Activated CD8-positive, alpha-beta T cell treated with anti-CD3 and anti-CD28 coated beads for 36 hours (primary cell): ENCODE measurements at places on chromosomes 11 and 22. TPM values are rescaled to one million over a fixed set of nuclear protein-coding genes. Genes with fewer than 3 reads are reported as not detected.

DNA sequence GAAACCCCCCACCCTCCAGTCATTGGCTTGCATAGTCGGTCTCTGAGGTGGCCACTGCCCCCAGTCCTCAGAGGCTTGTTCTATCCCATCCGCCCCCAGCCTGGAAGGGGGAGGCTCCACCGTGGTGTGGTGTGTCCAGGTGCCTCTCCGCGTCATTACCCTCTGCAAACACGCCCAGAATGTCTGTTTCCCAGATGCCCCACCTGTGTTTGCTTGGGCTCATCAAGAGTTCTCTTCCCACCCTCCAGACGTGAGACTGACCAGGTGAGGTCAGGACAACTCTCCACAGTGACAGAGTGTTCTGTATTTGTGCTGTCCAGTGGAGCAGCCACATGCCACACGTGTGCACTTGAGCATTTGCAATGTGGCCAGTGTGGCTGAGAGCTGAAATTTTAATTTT, 24.9 kb downstream of the LRRC10B start:
- peaks cover 12% of the 10 kb centered on the region for H3K27me3 ChIP-seq
- DNase-seq, result no peak
- no peaks in the 10 kb centered on the region for H3K36me3 ChIP-seq
- no peak overlapping the region for H3K27ac ChIP-seq

RPL27A gene
- 959 TPM for total RNA-seq

CRYBA4 gene
- total RNA-seq, result not detected

DNA sequence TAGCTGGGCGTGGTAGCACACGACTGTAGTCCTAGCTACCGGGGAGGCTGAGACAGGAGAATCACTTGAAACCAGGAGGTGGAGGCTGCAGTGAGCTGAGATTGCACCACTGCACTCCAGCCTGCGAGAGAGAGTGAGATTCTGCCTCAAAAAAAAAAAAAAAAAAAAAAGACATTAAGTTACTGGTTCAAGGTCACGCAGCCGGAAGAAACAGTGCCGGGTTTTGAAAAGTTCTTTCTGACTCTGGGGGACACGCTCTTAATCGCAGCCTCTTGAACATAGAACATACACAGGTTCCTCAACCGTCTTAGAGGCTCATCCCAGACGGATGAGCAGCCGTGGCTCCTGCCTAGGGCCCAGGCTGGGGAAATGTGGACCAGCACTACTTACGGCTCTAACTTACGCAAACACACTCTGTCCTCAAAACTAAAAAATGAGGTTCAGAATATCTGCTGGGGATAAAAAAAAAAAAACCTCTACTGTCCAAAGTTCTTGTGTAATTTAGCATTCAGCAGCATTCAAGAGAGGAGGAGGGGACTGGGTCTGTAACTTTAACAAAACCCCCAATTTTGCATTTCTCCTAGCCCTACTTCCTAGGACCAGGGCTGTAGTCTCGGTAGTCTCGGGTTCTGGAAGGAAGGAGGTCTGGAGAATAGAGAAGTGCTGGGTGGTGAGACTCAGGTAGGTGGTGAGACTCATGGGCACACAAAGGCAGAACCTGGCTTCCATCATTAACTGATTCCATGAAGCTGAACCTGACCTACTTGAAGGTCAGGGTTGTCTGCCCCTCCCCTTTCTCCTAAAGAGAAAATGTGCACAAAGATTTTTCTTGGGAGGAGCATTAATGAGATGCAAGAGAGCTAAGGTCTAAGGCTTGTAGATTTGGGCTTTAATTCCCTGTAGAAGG, 6.0 kb downstream of the SPTBN2 start:
- H3K36me3 ChIP-seq, result no peaks in the 10 kb centered on the region
- peaks cover 12% of the 10 kb centered on the region for H3K4me1 ChIP-seq
- no peak overlapping the region for H3K27ac ChIP-seq
- H3K4me3 ChIP-seq, result no peak overlapping the region
- DNase-seq, result no peak
